NCI-H1092 treated with DMSO at 0.1 percent for 48 hours (cell line): ENCODE measurements at places on chromosomes 12 and 14.

- DNase-seq: no peak
Measured at GRCh38 chr12:50004696-50005095, 20.6 kb downstream of the RACGAP1 start.

DNA sequence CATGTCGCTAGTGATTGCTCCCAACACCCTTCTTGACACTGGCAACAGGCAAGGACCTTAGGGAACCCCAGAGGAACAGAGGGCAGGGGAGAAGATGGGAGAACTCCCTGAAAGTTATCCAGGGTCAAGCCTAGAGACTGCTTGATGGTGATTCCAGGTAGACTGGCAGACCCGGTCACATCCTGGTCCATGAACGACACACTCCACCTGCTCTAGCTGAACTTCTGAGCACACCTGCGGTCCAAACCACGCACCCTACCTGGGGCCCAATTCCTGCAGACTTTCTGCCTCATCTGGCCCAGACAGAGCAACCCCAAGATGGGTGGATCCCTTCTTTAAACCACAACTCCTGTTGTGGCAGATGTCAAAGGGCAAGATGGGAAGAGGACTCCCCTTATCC, 34.2 kb downstream of the NCKAP5L start:
- DNase-seq: no peak

- DNase-seq: no peak
Measured at GRCh38 chr14:87989956-87990299, 3.1 kb downstream of the GALC start.

DNA sequence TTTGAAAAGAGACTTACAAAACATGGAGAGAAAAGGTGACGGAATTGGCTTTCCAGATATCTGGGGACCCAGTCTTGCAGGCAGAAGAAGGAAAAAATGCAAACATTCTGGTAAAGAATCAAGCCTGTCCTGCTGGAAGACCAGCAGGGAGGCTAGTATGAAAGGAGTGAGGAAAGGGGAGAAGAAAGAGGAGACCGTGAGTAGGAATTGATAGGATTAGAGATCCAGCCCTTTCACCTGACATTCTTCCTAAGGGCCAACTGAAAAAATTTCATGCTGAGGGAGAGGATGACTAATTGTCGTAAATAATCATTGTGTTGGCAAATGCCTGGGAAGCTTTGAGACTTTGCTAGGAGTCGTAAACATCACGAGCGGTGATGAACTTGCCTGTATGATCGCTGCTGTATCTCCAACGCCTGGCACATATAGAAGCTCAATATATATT, 12.1 kb downstream of the BHLHE41 start:
- no peak for DNase-seq

DNA sequence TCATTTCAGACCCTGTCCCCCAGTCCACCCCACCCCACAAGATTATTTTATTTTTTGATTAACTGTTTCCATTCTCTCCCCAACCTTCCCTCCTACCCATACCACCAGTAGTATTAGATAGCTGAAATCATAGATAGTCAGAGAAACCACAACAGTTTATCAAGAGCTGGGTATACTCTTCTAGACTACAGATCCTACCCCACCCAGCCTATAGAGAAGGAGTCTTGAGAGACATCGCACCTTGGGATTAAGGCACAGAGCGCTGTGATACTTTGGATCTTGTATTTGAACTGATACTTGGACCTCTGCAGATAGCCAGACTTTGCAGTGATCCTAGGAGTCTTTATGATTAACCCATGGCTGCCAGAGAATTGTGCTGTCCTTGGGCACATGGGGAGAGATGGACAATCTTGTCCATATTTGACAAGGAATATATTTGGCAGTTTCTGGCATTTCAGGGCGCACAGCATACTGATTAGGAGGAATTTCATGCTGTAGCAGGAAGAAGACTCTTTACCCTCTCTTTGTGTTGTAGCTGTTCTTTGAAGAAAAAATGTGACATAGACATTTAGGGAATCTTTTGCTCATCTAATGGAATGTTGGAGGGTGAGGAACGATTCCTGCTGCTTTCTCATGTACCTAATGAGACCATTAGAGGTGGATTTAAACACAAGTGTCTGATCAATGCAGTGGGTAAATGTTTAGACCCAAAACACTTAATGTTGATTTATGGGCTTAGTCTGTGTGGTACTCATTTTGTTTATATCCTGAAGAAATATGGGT, 982 bp downstream of the RBMS2 start:
- DNase-seq: no peak

- no peak for DNase-seq
Measured at GRCh38 chr14:70006699-70007098, 127.5 kb downstream of the SMOC1 start.

DNA sequence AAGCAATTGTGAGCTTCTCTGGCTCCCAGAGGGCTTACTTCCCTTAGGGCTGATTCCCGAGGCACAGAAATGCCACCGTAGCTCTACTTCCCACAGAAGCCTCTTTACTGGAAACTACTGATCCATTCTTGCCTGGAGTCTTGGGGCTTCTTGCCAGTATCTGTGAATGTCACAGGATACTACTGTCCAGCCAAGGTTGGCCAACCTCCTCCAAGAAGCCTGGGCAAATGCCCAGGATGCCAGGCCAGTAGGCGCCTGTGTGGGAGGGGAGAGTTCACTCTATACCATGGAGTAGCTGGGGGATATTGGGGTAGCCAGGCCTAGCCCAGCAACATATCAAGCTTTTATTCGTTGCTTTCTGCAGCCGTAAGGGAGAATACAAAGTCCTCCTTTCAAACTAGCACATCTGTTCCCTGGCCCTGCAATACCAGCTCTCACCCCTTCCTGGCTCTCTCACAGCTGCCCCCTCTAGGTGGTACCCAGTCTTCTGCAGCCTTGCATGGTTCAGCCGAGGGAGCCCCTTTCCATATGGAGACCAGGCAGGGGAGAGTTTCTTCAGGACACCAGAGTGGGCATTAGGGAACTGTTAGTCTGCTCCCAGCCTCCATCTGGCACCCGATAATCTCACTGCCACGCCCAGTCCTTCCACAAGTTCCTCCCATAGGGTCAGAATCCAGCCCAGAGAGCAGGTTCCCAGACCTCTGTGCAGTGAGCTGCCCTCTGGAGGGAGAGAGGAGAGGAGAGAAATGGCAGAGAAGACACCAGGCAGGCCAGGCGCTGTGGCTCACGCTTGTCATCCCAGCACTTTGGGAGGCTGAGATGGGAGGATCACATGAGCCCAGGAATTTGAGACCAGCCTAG, 24.3 kb upstream of the PLEK2 start:
- no peak for DNase-seq

- DNase-seq: no peak
Measured at GRCh38 chr12:19415563-19415962, 23.7 kb upstream of the AEBP2 start.
